ENCODE measurements at places on chromosomes 5 and 9. TPM values are rescaled to one million over a fixed set of nuclear protein-coding genes. Genes with fewer than 3 reads are reported as not detected.
A peak's percentile ranks its signal among the peaks of the same experiment; 100 is the strongest.

GRCh38 chr5:179312557-179313235 is 32.6 kb downstream of the ADAMTS2 start:
- no peak for DNase-seq

The MAPK9 gene
- 17.3 TPM for polyA plus RNA-seq

DNA sequence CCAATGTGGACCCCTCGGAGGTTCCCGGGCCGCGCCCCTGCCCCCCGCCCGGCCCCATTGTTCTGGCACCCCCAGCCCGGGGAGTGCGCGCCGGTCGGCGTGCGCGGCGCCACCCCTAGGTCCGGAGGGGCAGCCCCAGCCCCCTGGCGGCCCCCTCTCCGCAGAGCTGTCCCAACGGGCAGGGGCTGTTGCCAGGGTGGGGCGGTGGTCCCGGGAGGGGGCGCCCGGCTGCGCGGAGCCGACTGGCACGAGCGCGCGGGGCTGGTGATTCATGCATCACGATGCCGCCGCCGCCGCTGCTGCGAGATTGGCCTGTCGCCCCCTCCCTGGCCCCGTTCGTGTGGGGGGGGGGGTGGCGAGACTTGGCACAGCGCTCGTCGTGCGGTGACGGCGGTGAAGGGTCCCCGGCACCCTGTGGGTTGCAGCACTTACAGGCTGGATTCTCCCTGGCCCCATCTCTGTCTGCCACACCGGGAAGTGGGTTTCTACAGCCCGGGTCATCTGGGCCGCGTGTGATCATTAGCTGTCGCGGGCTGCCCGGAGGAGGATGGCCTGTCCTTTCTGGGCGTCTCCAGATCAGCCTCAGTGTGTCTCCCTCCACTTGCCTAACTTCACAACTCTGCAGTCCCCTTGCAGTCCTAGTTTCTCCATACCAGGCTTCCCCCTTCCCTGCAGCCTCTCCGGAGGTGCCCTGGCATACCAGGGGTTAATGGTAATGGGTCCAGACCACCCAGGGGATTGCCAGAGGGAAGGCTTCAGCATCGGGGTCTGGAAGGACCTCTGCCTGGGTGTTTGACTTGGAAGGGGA is 858 bp downstream of the NCS1 start:
- peak; percentile 39 for DNase-seq

GRCh38 chr9:33737811-33738606 is 57.4 kb upstream of the PRSS3 start:
- DNase-seq: peak; percentile 69

DNA sequence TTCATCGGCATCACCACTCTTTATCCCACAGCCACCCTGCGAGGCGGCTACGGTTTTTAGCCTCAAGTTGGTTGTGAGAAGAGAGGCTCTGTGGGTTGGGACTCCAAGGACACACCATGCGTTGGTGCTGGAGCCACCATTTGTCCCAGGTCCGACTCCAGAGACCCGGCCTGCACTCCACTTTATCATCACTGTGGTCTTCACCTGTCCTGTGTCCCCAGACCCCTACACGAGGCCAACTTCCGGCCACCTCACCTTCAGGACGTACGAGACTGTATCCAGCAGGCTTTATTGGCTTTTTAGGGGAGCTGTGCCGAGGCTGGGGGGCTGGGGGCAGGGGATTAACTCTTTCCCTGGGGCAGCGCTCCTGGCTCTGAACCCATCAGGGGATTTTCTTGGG is 55.0 kb downstream of the GTF3C4 start:
- DNase-seq: no peak

GRCh38 chr5:17455942-17456341 is 42.1 kb upstream of the TAF11L2 start:
- DNase-seq: no peak

DNA sequence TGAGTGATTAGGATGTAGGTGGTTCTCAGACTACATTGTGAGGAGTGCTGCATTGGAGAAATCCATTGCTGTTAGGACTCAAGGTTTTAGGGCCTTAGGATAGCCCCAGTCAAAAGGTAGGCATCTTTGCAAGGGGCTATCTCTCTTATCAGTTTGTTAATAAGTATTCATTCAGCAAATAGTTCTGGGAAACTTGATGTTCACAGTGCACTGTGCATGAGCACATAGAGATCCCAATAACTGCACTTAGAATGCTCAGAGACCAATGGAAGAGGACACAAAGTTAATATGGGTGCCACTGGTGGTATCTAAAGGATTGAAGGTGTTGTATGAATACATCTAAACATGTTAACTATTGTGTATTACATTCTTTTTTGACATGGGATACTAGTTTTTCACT is 131.4 kb downstream of the KIF4B start:
- no peak for DNase-seq

DNA sequence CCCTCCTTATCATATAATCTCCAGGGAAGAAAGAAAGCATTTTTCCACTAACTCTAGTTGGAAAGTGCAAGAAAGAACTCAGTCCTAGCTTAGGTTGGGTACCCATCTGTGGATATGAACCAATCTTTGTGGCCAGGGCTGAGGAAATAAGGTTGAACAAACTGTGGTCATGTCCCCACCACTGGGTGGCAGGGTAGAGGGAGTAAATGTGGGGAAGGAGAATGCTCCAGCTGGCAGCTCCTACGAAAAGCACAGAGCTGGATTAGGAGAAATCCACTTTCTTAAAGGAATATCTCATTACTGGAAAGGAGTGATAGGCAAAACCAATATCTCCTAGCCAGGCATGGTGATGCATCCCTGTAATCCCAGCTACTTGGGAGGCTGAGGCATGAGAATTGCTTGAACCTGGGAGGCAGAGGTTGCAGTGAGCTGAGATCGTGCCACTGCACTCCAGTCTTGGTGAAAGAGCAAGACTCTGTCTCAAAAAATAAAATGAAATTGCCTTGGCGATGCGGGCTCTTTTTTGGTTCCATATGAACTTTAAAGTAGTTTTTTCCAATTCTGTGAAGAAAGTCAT is 175.1 kb downstream of the CCDC192 start:
- DNase-seq: no peak

The TEX10 gene
- polyA plus RNA-seq: 6.8 TPM

- no peak for DNase-seq
These were observed 19.9 kb upstream of the TMEM250 start for GRCh38 chr9:136138566-136138965.

- no peak for DNase-seq
These were observed 78.0 kb downstream of the RFX3 start for GRCh38 chr9:3447788-3448187.

GRCh38 chr5:169719360-169720314 is 82.6 kb downstream of the DOCK2 start:
- no peak for DNase-seq

- DNase-seq: no peak
These were observed 51.2 kb upstream of the HSPA9 start for GRCh38 chr5:138626333-138626944.

- no peak for DNase-seq
These were observed 49.0 kb downstream of the TEX10 start for GRCh38 chr9:100303747-100304146.

DNA sequence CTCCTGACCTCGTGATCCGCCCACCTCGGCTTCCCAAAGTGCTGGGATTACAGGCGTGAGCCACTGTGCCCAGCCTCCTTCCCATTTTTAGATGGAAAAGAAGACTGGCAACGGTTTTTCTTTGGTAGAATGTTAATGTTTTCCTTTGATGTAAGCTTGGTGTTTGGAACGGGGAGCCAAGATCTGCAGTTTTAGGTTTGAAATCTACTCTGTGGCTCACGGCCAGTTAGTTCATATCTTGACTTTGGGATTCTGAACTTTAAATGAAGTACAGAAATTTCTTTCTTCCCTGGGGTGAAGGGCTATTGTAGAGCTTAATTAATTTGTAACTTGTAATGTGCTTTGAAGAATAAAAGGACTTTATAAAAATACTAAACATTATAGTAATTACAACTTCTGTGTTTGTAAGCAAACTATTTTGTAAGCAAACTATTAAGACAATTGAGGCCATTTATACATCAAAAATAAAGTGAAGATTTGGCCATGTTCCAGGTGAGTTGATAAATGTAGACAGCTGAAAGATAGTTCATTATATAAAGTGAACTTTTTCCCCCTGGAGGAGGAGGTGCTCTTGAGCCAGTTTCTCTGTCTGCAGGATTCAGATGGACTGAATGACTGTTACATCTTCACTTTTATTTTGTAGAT is 117.1 kb upstream of the TUT7 start:
- DNase-seq: no peak

DNA sequence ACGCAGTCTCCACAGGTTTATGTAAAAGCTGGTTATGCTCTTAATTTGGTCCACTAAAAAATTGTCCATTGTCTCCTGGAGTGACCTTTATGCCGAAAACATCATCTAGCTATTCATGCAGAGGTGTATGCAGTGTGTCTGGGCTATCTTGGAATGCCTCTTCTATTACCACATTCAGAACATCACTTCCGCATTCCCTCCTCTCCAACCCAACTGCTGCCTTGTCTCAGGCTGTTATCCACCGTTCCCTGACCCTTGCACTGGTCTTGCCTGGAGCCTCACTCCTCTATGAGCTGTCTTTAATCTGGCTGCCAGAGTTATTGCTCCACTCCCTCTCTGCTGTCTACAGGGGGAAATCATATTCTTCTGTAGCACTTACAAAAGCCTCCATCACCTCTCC is 214.1 kb upstream of the ANKRD55 start:
- DNase-seq: no peak

- no peak for DNase-seq
These were observed 27.0 kb downstream of the TPPP start for GRCh38 chr5:665956-666711.

GRCh38 chr9:6152788-6153187 is 62.8 kb upstream of the IL33 start:
- DNase-seq: no peak

The FAM221B gene
- polyA plus RNA-seq: not detected

DNA sequence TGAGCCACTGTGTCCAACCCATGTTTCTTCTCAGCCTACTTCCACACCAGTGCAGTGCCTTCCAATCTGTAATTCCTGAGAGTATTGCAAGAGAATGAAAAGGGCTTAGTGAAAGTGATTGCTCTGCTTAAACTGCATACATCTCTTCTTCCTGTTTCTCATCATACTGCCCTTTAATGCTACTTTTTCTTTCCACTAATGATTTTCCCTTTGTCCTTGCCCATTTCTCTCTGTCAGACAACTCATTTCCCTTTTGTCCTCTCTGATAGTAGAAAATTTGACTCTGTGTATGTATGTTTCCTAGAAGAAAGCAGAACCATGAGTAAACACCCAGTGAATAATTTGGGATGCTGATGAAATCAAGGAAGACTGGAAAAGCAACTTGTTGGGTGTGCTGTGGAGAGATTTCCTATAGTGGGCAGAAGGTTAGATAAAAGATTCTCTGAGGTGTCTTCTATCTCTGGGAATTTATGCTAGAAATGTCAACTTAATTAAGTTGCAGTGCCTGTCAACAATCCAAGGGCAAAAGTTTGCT is 102.2 kb upstream of the CHD1 start:
- no peak for DNase-seq

- DNase-seq: peak; percentile 34
These were observed 31.7 kb downstream of the CEP72 start for GRCh38 chr5:643811-644271.

- DNase-seq: no peak
These were observed 1.3 kb upstream of the SNX2 start for GRCh38 chr5:122773619-122774018.

DNA sequence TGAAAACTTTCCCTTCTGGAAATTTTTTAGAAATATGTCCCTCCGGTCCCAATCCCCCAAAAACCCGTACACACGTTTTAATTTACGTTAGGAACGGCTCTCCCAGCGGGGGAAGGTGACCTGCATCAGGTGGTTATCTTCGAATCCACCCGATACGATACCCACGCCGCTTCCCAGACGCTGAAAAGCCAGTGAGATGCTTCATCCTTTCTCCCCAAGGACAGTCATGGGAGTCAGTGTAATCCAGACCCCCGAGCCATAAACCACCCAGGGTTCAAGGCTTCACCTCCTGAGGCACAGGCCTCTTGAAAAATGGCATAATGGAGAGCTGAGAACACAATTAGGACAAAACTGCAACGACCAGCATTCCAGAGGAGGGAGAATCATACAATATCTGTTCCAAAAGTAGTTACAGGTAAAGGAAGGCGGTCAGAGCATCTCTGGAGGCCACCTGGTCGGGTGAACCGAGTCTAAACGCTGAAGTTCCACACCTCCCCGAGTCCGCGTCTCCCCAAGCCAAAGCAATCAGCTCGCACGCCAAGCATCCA is 857 bp downstream of the FAM169A start:
- peak; percentile 58 for DNase-seq

DNA sequence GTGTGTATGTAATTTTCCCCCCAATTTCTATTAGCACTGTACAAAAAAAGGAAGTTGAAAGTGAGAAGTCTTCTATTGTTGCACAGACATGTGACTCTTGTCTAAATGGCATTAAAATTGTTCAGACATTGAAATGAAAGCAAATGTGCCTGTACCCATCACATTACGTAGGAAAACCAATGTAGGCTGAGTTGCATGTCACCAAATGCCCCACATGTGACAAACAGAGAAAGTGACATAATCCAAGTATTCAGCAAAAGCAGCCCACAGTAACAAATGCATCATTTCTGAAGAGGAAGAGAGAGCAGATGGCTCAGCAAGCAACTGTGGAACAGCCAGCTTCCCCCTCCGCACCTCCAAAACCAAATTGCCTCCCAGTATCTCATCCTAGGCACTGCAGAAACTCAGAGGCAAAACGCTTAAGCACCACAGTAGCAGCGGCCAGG is 161.5 kb upstream of the NR4A3 start:
- no peak for DNase-seq

- no peak for DNase-seq
These were observed 20.2 kb downstream of the SH3GLB2 start for GRCh38 chr9:129007766-129008468.

The MELK gene
- polyA plus RNA-seq: not detected

The CEMIP2 gene
- 13.9 TPM for polyA plus RNA-seq

DNA sequence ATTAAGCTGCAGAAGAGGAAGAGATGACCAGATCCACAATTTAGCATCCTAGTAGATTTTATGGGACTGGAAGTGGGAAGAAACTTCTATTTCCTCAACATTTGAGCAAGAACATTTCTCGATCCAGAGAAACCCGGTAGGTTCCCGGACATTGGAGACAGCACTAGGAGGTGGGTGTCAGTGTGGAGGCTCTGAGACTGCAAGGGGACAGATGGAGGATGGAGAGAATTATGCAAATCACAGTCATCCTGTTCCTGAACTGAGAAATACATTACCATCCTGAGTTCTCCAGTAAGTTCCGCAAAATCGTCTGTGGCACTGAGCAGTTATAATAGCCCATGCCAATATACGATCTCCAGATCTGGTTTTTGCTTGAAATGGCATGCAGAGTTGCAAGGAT is 25.6 kb downstream of the GLDC start:
- DNase-seq: no peak

- peak; percentile 24 for DNase-seq
These were observed 61.2 kb upstream of the TAF11L2 start for GRCh38 chr5:17436761-17437221.

The SPARC gene
- 581 TPM for polyA plus RNA-seq

DNA sequence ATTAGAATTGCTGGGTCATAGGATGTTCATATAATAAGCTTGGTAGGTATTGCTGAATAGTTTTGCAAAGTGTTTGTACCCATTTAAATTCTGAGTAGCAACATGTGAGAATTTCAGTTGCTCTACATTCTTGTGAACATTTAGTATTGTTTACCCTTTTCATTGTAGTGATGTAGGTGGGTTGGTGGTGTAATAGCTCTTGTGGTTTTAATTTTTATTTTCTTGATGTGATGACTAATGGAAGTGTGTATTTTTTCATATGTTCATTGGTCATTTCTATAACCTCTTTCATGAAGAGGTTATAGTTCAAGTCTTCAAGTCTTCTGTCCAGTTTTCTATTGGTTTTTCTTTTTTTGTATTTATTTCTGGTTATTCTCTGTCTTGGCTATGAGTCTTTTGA is 34.4 kb downstream of the RASA1 start:
- no peak for DNase-seq

The ZNG1F gene
- polyA plus RNA-seq: 40.2 TPM

Data from kidney (tissue), 22 donors.